ENCODE measurements at places on chromosomes 2 and 18.

- peak; percentile 63 for DNase-seq
These were observed 483 bp downstream of the TRAPPC8 start for GRCh38 chr18:31942291-31942998.

- DNase-seq, result peak; percentile 30
These were observed 226.1 kb upstream of the CCDC68 start for GRCh38 chr18:55185391-55185790.

DNA sequence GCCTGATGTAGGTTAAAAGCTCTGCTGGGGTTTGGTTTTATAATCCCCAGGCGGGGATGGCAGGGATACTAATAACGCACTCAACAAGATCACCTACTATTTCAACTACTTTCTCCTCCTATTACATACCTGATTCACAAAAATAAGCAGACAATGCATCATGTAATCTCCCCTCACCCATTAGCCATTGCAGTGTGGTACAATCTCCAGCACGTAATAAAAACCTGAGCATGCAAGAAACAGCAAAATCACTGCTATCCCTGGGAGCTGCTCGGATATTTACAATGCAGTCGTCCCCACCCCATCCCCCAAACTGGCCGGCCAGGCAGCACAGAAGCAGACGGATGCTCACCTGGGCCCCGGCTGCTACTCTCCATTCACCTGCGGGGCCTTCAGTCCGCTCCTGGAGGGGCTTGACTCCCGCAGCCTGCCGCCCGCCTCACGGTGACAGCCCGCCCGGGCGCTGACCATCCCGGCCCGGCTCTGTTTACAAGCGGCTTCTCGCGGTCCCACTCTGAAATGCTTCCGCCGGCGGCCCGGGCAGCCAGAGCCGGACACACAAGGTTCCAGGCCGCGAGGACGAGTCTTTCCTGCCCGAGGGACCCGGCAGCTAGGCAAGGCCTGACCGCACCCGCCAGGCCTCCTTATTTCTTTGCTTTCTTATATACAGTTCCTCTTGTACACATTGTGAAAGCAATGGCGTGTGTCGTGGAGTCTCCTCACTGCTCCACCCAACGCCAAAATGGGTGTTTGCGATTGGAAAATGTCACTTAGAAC is at the start of gene PLEKHM3:
Gene PLEKHM3 (minus strand): TSS at position 491 of the 777 bp plus-strand sequence. CDS start 23,888 bp downstream, outside the sequence.
- DNase-seq, result peak; percentile 84

- DNase-seq, result no peak
These were observed 5.0 kb downstream of the ARL4C start for GRCh38 chr2:234491897-234492296.

- peak; percentile 31 for DNase-seq
These were observed 47.6 kb upstream of the FAM124B start for GRCh38 chr2:224449212-224450147.

DNA sequence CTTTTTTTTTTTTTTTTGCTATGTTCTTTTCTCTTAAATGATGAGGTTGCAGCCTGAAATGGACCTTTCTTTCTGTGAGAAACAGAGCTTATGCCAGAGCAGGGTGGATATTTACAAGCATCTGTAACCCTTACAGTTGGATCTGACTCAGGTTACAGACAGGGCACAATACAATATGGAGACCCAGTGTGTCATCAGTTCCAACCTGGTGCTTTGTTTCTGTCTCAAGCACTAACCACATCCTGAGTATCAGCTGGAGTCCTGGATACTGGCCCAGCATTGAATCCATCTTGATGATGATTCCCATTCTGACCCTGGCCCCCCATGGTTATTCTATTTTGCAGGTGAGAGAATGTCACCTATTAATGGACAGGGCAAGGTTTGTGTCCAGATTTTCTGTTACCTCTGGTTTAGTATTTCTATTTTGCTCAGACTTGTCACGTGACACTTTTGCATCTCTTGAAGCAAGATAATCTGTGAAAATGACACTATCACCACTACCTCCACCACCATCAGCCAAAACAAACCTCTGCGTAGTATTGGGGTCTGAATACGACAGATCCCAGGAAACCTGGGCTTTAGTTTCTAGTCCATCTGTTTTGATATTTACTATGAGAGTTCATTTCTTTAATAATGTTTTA is 174.0 kb downstream of the CCDC85A start:
- peak; percentile 30 for DNase-seq

GRCh38 chr2:115084446-115084845 is 642.0 kb downstream of the DPP10 start:
- no peak for DNase-seq

DNA sequence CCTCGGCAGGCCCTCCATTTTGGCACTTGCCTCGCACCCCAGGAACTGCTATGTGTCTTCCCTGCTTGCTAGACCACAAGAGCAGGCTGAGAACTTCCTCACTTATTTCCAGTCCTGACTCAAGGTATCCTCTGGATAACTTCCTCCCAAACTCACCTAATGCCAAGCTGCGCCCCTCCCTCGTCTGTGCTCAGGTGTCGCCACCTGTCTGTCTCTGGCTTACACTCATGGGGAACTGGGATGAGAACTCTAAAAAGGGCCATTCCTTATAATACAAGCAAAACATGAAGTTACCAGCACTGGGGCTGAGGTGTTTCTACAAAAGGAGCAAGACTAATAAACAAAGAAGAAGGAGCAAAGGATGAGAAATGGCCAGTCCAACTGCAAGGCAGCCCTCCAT is 191.5 kb upstream of the RMP24 start:
- no peak for DNase-seq

GRCh38 chr2:65061910-65062339 is 5.7 kb downstream of the CEP68 start:
- DNase-seq, result no peak

All from fibroblast of mammary gland (primary cell).